ENCODE measurements at places on chromosomes 11 and 22. TPM values are rescaled to one million over a fixed set of nuclear protein-coding genes. Genes with fewer than 3 reads are reported as not detected.

GRCh38 chr11:57804466-57804865 lies 42.9 kb downstream of the CTNND1 start:
- peak; percentile 29 for DNase-seq

GRCh38 chr22:43731988-43732387 lies 80.1 kb downstream of the EFCAB6 start:
- DNase-seq: peak; percentile 27

BBOX1 gene
- total RNA-seq: not detected

OR8G1 gene
- not detected for total RNA-seq

Data from GM23248 (cell line).